ENCODE measurements at places on chromosomes 12 and 14.

- no peak for DNase-seq
These were observed 40.6 kb upstream of the MEG3 start for GRCh38 chr14:100785338-100785615.

GRCh38 chr12:80752464-80752863, 35.8 kb downstream of the MYF5 start:
- DNase-seq: no peak

GRCh38 chr12:120263748-120264085, 1.8 kb downstream of the PXN start:
- DNase-seq: no peak

DNA sequence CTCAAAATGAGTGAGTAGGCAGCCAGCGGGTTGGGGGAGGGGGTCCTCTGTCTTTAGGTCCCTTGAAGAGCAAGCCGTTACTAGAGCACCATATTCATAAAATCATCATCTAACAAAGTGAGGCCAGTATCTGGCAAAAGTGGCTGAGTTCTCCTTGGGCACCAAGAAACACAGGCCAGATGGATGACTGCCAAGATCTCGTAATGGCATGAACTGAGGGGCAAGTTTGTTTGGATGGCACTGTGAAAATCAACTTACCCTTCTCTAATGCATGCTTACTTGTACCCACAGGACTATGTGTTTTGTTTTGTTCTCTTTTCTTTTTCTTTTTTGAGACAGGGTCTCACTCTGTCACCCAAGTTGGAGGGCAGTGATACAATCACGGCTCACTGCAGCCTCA, 41.6 kb downstream of the GNPTAB start:
- DNase-seq: no peak

- DNase-seq: peak; percentile 68
These were observed 56.0 kb upstream of the HECTD1 start for GRCh38 chr14:31263485-31264133.

DNA sequence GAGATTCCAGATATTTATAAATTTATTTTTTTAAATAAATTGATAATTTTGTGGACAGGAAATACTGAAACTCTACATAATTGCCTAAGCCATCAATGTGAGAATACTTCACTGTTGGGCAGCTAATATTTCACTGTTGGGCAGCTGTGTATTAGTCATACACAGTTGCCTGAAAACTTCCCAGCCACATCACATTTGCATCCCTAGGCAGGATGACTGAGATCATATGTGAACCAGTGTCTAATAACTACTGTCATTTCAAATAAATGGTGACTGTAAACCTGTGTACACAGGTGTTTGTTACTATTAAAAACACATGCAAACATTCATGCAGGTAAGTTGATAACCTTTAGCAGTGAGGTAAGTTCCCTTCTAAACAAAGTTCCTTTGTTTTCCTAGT, 43.9 kb downstream of the TMTC3 start:
- peak; percentile 25 for DNase-seq

- no peak for DNase-seq
These were observed 19.0 kb upstream of the GOLGA3 start for GRCh38 chr12:132847363-132848356.

DNA sequence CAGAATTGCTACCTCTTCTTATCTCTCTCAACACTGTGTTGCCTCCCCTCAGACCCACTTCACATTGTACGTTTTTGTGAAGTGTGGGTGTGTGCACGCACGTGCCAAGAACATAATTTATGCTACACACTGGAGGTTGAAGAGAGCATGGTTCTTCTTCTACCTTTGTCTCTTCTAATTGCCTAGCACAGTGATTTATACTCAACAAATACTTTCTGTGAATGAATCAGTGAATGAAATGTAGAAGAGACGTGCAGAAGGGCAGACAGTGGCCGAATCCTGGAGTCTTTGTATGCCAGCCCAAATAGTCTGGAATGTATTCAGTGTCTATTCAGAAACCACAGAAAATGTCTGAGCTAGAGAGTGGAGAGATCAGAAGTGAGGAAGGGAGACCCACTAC, 4.6 kb upstream of the SAMD4A start:
- DNase-seq: no peak

DNA sequence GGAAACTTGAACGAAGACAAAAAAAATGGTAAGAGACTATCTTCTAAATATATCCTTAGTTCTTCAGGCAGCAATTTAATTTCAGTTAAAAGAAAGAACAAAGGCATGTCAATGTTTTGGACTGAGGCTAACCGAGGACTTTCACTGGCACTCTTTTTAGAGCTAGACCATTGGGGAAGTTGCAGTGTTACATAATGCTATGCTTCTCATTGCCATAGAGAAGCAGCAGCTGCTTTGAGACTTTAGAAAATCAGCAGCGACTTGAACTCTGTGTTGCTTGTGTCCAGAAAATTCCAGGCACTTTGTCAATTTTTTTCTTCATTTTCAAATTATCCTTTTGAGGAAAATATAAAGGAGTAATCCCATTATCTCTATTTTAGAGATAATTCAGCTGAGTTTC, 964.2 kb downstream of the NRXN3 start:
- peak; percentile 3 for DNase-seq

GRCh38 chr12:109994401-109995175, 1.6 kb downstream of the GIT2 start:
- DNase-seq: peak; percentile 19

DNA sequence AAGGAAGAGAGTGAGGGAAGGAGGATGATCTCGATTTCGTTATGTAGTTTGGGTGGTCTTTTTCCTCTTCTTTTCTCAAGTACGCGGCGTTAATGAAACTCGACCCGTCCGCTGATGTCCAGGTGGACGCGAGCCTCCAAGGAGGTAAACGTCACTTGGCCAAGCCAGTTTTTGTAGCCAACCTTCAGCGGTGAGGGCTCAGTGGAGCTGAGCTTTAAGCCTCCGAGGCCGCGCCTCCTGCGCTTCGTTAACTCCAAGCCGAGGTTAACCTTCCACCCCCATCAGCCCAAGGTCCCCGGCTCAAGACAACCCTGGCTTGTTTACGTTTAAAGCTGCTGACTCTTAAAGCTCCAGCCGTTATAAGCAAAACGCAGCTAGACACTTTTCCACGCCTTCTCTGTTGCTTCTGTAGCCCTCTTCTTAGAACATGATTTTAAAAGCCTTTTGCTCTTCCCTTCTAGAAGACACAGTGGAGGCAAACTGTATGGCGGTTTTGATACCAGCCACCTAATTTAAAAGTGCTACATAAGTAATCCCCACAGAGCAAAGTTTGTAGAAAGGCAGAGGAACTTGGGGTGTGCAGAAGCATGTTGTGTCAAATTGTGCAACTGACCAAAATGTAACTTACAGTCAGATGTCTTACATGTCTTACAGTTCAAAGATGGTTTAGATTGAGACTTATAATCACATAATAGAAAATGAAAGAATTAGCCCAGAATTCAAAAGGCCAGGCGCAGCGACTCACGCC, 923 bp upstream of the ITPR2 start:
- DNase-seq: peak; percentile 49

GRCh38 chr12:45338272-45338671, 122.4 kb downstream of the ANO6 start:
- no peak for DNase-seq

- no peak for DNase-seq
These were observed 24.1 kb downstream of the NTF3 start for GRCh38 chr12:5456030-5456429.

GRCh38 chr12:76782526-76782925, 18.6 kb downstream of the ZDHHC17 start:
- no peak for DNase-seq

GRCh38 chr12:118103601-118104382, at the start of gene VSIG10:
VSIG10 (minus strand) TSS chr12:118104011; CDS start chr12:118103671, 340 bp downstream.
- DNase-seq: peak; percentile 87

- DNase-seq: peak; percentile 56
These were observed 16.9 kb downstream of the PDE6H start for GRCh38 chr12:14989790-14990189.

- DNase-seq: no peak
These were observed 310.1 kb upstream of the RGS6 start for GRCh38 chr14:71621980-71622605.

- DNase-seq: peak; percentile 55
These were observed 17.3 kb downstream of the BAZ1A start for GRCh38 chr14:34857689-34858449.

- DNase-seq: no peak
These were observed 1599.6 kb upstream of the TMEM132C start for GRCh38 chr12:126667339-126667738.
